ENCODE measurements at places on chromosomes 16 and 17. TPM values are rescaled to one million over a fixed set of nuclear protein-coding genes. Genes with fewer than 3 reads are reported as not detected.

DNA sequence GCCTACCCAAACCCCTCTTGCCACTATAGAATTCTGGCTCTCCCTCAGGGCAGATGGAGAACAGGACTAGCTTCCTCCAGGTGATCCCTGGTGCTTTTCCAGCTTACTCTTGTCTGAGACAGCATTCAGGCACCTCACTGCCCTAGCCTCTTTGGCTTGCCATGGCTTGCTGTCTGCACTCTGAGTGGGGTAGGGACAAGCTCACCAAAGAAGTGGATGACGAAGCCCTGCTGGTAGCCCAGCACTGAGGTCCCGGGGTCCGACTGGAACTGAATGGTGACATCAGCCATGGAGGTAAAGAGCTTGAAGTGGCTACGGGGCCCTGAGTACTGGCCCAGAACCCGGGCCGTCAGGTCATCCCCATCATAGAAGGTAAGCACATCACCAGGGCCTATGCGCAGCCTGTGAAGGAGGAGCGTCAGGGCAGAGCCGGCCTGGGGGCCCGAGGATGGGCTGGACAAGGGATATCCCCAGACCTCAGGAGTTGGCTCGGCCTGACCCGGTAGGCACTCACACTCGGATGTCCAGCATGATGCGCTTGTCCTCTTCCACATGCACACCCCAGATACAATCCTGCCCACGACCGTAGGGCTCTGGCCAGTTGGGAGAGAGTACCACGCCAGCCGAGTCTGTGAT, 7.6 kb upstream of the PHF12 start:
- H3K36me3 ChIP-seq: no peaks in the 10 kb centered on the region
- H3K27me3 ChIP-seq: no peaks in the 10 kb centered on the region
- H3K4me1 ChIP-seq: no peaks in the 10 kb centered on the region

GRCh38 chr17:40187238-40187637, 10.0 kb downstream of the RAPGEFL1 start:
- H3K27me3 ChIP-seq: no peaks in the 10 kb centered on the region
- H3K36me3 ChIP-seq: no peaks in the 10 kb centered on the region
- no peak overlapping the region for H3K4me3 ChIP-seq
- peaks cover 17% of the 10 kb centered on the region for H3K4me1 ChIP-seq
- DNase-seq: no peak
- no peak overlapping the region for H3K27ac ChIP-seq

DNA sequence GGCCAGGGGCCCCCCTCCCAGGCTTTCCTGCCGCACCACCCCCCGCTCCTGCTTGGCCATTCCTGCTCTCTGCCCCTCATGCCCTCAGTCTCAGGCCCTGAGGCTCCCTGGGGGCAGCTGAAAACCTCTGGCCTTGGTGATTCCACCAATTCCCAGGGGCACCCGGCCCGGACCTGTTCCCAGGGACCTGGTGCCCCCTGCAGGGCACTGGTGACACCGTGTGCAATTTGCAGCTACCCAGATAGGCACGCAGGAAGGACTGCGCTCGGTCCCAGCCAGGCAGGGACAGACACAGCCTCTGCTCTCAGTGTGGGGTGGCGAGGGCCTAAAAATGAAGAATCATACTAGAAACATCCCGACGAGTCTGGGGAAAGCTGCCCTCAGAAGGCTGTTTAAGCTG, 13.4 kb downstream of the WFDC1 start:
- no peaks in the 10 kb centered on the region for H3K27me3 ChIP-seq
- no peak overlapping the region for H3K27ac ChIP-seq
- no peaks in the 10 kb centered on the region for H3K36me3 ChIP-seq
- H3K4me3 ChIP-seq: no peak overlapping the region

SLC13A2 gene
- total RNA-seq: 0.12 TPM

CHST4 gene
- 2.5 TPM for total RNA-seq

NETO2 gene
- 1.6 TPM for total RNA-seq

POLR3K gene
- total RNA-seq: 4.9 TPM
